ENCODE measurements at places on chromosomes 3 and 15.

- DNase-seq, result no peak
Observed at GRCh38 chr15:96354731-96355567, 24.4 kb downstream of the NR2F2 start.

GRCh38 chr3:42179110-42179725 is 86.8 kb downstream of the CCK start:
- DNase-seq, result no peak

DNA sequence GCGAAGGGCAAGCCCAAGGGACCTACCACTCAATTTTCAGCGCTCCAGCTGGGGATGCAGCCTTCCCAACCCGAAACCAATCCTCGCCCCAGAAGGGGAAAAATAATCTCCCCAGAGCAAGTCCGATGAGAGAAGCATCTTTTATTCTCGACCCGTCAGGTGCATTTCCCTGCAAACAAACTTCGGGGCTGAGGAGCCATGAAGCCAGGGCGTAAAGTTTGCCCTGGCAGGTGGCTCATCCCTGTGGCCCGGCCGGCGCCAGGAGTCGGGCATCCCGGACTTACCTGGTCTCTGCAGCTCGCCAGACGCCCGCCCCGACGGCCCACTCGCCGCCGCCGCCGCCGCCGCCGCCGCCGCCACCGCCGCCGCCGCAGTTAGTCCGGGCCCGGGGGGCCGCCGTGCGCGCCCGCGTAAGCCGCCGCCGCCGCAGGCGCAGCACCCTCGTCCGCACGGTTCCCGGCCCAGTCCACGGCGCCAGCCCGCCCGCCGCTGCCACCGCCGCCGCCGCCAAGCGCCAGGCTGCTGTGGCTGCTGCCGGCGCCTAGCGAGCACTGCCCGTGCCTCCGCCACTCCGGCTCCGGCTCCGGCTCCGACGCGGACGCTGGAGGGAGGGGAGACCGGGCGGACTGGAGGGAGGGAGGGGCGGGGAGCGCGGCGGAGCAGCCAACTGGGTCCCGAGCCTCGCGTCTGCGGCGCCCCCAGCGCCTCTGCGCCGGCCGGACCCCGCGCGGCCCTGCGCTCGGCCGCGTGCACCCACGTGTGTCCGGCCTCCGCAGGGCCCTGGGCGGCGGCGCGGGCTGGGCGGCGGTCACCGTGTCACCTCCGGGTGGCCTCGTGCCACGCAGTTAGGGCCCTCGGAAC is at the start of gene CNTN3:
CNTN3 (minus strand) TSS at position 553 of the 861 bp plus-strand sequence. CDS start 93,547 bp downstream, outside the sequence.
- DNase-seq, result no peak

DNA sequence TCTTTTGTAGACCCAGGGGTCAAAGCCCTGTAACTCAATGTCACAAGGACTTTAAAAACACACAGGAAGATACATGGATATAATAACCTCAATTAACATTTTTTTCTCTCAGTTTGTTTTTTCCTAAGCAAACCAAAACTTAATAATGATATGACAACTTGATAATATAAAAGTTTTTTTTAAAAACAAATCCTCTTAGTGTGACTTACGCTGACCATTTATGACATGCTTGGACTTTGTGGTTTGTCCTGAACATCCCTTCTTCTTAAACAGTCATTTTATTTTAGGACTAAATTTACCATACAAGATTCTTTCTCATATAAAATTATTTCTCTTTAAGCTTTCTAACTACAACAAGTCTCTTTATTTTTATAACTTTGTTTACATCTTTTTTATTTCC is 25.4 kb upstream of the FAM3D start:
- no peak for DNase-seq

GRCh38 chr3:36777424-36778218 is 13.3 kb upstream of the DCLK3 start:
- DNase-seq, result no peak

GRCh38 chr15:51737522-51738305 is at the start of gene LYSMD2:
LYSMD2 (minus strand) TSS chr15:51737655; CDS start chr15:51737622, 33 bp downstream.
- no peak for DNase-seq

DNA sequence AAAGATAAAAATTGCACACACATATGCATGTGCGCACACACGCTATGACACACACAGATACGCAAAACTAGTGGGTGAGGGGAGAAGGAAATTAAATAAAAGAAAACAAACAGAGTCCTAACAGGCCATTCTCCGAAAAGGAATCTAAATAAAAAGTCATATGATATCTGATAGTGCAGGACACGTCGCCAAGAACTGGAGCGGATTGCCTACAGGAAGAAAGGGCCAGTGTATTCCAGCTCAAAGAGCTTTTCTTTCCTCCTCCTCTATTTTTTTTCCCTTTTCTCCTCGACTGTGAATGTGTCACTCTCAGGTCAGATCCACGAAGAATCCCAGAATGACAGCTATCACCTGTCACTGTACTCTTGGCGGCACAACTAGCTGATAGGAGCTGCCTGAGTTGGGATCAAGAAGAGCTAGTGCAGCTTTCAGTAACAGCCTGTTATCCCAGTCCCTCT is 157.8 kb downstream of the TIGIT start:
- no peak for DNase-seq

DNA sequence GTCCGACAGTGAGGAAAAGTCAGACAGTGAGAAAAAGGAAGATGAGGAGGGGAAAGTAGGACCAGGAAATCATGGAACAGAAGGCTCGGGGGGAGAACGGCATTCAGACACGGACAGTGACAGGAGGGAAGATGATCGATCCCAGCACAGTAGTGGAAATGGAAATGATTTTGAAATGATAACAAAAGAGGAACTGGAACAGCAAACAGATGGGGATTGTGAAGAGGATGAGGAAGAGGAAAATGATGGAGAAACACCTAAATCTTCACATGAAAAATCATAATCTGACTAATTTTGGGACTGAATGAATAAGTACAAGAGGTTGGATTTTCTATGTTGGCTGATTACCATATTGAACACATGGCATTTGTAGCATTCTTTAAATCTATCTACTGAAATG is 26.2 kb downstream of the SEC62 start:
- DNase-seq, result no peak

DNA sequence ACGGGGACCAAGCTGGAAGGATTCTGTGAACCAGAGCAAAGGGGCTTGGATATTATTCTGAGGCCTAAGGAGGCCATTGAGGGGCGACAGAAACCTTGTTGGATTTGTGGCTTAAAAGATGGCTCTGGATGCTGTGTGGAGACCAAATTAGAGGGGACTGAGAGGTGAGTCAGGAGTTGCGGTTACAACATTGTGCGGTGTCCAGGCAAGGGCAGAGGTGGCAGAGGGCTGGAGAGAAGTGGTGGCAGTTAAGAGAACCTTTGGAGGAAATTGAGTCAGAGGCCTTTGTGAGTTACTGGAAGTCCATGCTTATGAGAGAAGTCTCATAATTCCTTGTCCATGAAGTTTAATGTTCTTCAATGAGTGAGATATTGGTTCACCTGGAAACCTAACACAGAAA is 143.2 kb downstream of the FAM43A start:
- DNase-seq, result no peak

DNA sequence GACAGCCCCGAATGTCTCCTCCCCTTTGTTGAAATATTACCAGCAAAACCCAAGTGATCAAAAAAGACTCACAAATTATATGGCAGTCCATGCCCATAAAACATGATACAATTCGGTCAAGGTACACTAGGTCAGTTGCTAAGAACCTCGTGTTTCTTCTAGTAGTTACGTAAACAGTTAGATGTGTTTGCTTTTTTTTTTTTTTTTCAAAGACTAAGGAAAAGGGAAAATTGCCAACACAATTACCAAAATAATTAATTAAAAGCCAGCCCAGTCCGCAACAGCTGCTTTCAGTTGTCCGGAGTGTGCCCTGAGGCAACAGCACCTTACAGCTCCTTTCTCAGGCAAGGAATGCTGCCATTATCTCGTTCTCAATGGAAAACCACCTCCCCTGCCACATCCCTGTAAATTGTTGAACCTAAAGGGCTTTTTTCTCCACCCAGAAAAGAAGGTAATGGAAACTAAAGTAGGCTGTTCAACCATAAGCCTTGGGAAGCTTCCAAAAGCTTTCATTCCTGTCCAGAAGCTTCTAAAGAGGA is 129.2 kb upstream of the TSC22D2 start:
- no peak for DNase-seq

DNA sequence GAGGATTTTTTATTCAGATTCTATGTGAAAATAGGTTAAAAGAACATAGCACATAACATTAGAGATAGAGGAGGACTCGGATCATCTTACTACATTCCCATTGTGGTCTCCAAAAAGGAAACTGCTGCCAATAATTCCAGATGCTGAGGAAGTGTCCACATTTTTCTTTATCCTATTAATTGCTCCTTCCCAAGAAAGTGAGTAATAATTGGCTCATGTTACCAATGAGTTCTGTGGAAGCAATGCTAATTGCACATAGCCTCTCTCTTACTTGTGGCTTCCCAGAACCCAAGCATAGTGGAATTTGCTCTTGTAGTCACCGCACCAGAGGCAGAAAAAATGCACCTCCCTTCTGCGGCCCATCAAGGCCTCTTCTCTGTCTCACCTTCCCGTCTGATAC is 208.4 kb downstream of the PLOD2 start:
- DNase-seq, result no peak

GRCh38 chr15:78393137-78393536 is 44.9 kb upstream of the IREB2 start:
- DNase-seq, result no peak

DNA sequence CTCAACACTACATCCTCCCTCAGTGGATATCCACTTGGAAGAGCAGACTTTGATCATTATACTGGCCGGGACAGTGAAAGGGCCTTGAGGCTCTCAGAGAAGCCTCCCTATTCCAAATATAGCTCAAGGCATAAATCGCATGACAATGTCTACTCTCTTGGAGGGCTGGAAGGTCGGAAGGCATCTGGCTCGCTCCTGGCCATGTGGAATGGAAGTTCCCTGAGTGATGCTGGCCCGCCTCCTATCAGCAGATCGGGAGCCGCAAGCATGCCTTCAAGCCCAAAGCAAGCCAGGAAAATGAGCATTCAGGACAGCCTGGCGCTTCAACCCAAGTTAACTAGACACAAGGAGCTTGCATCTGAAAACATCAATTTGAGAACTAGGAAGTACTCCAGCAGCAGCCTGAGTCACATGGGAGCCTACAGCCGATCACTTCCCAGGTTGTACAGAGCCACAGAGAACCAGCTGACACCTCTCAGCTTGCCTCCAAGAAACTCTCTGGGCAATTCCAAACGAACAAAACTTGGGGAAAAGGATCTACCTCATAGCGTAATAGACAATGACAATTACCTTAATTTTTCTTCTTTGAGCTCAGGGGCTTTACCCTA is 25.4 kb downstream of the PHLDB2 start:
- DNase-seq, result no peak

- no peak for DNase-seq
Observed at GRCh38 chr15:69857686-69858391, 239.9 kb downstream of the TLE3 start.

DNA sequence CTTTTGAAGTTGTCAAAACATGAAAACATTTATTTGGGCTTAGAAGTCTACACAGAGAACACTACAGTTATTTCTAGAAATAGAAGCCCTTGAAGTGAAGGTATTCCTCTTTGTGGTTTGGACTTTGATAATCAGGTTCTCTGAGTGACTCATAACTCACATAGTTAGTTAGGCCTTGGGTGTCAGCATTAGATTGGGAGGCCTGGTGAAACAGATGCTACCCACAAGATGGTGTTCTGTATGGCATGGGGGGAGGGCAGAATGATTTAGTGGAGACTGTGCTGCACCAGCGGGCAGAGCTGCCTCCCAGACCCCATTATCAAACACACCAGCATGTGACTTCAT is 108.9 kb upstream of the ETV5 start:
- DNase-seq, result no peak

GRCh38 chr15:25392806-25393205 is 46.0 kb downstream of the UBE3A start:
- no peak for DNase-seq

- DNase-seq, result no peak
Observed at GRCh38 chr15:90840157-90840855, 28.1 kb upstream of the FURIN start.

DNA sequence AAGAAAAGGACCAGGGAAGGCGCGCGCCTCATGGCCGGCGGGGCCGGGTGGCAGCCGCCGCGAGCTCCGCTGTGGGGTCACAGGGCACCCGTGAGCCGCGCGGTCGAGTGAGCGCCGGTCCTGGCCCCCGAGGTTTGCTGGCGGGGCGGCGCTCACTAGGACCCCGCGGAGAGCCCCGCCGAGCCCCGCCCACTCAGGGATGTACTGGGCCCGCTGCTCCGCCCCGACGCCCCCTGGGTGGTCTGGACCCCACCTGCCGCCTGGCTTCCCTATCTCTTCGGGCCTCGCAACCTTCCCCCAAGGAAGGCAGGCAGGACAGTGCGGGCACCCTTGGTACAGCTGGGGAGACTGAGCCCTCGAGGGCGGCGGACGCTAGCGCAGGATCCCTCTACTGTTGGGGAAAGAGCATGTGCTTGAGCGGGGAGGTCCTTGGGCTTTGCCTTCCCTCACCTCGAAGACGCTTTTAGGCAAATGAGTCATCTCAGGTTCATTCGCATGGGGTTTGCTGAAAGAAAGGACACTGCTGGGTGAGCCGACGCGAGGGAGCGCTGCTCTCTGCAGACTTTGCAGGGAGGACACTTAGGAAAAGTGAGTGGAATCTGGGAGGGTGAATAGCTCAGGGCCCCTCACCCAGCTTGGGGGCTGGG is at the start of gene CHRNB4:
CHRNB4 (minus strand) TSS at position 109 of the 647 bp plus-strand sequence; CDS start at position 32, 77 bp downstream.
- DNase-seq, result no peak
